ENCODE measurements at places on chromosomes 5 and 9.

DNA sequence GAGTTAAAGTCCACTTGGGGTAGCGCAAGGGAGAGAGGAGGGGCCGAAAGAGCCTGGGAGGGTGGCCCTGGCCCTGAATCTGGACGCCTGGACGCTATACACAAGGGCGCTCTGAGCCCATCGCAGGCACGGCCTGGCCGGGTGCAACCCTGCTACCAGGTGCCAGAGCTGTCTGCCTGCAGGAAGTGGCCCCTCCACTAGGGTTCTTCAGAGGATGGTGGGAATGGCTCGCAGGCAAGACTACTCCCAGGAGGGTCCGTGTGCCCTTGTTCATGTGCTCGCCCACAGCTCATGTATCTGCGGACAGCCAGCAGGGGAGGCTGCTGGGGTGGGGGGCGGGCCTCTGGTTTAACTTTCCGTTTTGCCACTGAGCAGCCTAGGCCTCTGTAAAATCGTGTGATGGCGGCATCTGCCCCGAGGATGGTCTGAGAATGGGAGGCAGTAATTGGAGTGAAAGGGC lies 1.4 kb upstream of the NKD2 start:
- no peak for DNase-seq

GRCh38 chr5:130836729-130837649 lies 328.1 kb downstream of the HINT1 start:
- peak; percentile 28 for DNase-seq

GRCh38 chr5:76294573-76294972 lies 108.5 kb upstream of the IQGAP2 start:
- no peak for DNase-seq

- no peak for DNase-seq
Observed at GRCh38 chr9:82903503-82903902, 159.4 kb downstream of the RASEF start.

DNA sequence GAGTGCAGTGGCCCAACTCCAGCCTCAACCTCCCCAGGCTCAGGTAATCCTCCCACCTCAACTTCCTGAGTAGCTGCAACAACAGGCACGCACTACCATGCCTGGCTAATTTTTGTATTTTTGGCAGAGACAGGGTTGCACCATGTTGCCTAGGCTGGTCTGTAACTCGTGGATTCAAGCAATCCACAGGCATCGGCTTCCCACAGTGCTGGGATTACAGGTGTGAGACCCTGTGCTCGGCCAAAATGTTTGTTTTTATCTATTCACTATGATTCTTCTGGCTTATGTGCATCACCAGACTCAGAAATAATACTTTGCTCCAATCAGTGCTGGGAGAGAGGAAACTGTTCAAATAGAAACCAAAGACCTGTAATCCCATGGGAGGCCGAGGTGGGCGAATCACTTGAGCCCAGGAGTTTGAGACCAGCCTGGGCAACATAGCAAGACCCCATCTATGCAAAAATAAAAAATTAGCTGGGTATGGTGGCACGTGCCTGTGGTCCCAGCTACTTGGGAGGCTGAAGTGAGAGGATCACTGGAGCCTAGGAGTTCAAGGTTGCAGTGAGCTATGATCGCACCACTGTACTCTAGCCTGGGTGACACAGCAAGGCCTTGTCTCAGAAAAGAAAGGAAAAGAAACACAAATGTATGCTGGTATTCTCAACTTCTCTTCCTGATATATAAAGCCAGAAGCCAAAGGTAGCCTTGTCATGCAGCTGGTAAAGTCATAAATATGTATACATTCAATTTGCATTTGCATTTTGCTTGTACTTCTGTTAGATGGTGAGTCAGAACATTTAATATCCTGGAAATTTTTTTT lies 4.5 kb downstream of the PIP5K1B start:
- no peak for DNase-seq

DNA sequence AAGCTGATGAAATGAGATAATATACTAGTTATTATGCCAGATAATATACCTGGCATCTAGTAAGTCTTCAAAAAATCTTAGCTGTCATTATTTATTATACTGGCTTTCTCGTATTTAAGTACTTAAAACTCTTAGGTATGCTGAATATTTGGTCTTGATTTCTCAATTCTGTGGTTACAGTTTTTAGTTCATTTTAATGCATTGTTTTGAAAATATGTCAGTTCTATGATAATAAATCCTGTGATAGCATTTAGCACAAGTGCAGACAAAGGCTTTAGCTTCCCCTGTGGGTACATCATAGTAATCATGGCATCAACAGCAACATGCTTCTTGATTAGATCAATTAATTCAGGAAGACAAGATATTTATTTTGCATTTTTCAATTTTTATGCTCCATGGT lies 133.0 kb downstream of the SMC2 start:
- DNase-seq, result no peak

GRCh38 chr5:80569961-80570786 lies at the start of gene ANKRD34B:
TSS of gene ANKRD34B (minus strand) at chr5:80570280. CDS start at chr5:80560019, 10,261 bp downstream.
- DNase-seq, result no peak

DNA sequence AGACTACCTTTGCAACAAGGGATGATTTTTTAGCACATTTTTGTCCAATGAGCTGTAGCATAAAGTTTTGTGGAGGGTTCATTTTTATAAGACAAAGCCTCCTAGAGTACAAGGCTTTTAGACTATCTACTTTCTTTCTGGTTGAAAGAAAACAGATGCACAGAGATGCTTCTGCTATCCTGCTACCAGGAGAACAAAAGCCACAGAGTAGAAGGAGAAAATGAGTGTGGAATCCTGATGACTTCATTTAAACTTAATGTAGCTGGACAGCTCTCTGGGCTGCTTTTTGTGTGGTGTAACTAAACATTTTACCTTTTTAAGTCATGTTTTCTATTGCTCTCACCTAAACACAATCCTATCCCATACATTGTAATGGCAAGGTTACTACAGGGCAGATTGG lies 1009.4 kb downstream of the TLE1 start:
- no peak for DNase-seq

- DNase-seq, result no peak
Observed at GRCh38 chr5:153365547-153365946, 124.9 kb upstream of the GRIA1 start.

- DNase-seq, result no peak
Observed at GRCh38 chr5:121273833-121274433, 577.7 kb upstream of the FTMT start.

DNA sequence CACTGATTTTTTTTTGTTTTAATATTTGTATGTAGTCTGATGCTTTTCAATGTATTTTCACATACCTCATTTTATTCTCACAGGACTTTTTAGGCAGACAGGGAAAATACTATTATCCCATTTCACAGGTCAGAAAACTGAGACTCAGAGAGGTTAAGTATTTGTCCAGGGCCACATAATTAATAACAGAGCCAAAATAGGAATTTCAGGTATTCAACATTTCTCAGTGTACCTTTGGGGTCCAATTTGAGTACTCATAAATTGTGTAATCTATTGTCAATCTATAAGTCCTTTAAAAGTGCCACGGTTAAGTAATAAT lies 120.7 kb upstream of the GRHPR start:
- no peak for DNase-seq

DNA sequence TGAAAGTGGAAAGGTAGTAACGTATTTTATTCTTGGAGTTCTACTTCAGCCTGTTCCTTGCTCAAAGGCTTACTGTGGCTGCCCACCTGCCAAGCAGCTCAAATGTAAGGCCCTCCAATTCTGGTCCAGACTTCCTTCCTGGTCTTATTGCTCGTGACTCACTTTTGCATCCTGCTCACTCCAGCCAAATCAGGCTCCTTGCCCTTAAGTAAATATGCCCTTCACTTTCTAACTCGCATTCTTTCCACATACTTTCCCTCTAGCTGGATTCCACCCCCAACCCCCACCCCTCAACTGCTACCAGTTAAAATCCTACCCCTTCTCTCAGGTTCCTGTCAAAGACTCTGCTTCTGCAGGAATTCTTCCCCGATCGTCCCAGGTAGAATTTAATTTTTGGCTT lies 96.6 kb downstream of the GALNT10 start:
- no peak for DNase-seq

DNA sequence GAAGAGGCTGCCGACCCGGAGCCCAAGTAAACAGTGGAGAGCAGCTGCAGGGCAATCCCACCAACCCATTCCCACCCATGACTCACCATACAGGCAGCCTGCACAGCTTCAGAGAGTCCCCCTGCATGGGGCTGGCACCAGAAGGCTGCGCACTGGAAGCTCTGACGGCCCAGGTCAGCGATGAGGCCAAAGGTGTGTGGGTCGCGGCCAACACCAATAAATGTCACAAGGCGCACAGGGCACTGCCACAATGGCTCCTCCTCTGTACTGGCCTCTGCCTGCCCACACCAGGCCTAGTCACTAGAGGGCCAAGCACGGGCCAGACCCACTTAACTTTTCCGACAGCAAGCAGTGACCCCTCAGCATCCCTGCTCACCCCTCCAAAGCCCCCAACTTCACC lies 3.0 kb upstream of the SRA1 start:
- no peak for DNase-seq

GRCh38 chr9:700365-701282 lies 140.9 kb upstream of the DMRT1 start:
- no peak for DNase-seq

DNA sequence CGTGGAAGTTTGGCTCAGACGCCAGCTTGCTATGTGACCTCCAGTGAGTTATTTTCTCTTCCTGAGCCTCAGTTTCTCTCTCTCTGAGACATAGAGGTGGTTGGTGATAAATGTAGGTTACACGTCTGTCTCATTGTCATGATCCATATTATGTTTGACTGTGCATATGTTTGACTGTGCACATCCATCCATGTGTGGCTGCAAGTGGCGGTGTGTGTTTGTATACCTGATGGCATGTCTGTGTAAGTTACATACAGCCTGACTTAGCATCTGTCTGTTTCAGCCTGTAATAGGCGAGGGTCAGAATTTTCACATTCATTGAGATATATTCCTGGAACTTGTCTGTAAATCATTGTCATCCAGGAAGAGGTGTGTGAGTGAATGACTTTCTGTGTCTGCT lies 3.3 kb downstream of the SPARC start:
- DNase-seq, result no peak

Data from T-helper 1 cell (primary cell).